ENCODE measurements at places on chromosomes 12 and 14. TPM values are rescaled to one million over a fixed set of nuclear protein-coding genes. Genes with fewer than 3 reads are reported as not detected.

TAS2R42 gene
- total RNA-seq, result not detected

SPIC gene
- not detected for total RNA-seq

ACOT4 gene
- total RNA-seq, result 5.5 TPM

KRT80 gene
- 3.1 TPM for total RNA-seq

RNU4-1 gene
- total RNA-seq, result under 0.01 TPM

NANOG gene
- 0.37 TPM for total RNA-seq

B4GALNT3 gene
- total RNA-seq, result 22.2 TPM

GLS2 gene
- 11.6 TPM for total RNA-seq

LTBP2 gene
- total RNA-seq, result 93.3 TPM
